ENCODE measurements at places on chromosomes 12 and 14.

GRCh38 chr14:102293781-102294180, 11.2 kb downstream of the MOK start:
- DNase-seq: no peak

DNA sequence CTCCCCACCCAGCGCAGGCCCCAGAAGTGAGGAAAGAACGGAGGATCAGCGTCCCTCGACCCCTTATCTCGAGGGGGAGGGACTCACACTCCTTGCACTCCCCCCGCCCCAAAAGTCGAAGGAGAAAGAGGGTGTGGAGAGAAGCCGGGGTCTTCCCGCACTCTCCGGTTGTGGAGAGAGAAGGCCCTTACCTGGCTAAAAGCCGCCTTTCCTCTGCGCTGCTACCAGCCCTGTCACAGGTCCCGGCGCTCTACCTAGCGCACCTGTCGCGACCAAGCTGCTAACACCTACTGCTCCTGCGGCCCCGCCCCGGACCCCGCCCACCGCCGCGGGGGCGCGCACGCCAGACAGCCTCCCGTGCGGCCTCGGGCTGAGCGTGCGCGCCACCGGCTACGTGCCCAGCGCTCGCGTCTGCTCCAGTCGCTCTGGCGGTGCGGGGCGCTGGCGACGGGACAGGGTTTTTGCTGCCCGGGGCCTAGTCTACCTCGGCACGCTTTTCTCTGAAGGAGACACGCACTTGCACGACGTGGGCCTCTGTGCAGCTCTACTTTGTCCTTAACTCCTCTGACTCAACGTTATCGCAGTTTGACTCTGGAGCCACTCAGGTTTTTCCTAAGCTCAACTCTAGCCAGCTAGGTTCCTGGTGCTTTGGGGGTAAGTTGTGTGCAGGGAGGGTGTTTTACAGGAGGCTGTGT, at the start of gene LIMA1:
LIMA1 (minus strand) TSS at position 292 of the 695 bp plus-strand sequence. CDS start 34,769 bp downstream, outside the sequence.
- DNase-seq: peak; percentile 99

GRCh38 chr12:72010356-72010755, 71.7 kb downstream of the TPH2 start:
- DNase-seq: no peak

GRCh38 chr14:35146711-35147149, 24.4 kb downstream of the PRORP start:
- no peak for DNase-seq

- DNase-seq: no peak
These were observed 62.1 kb upstream of the G2E3 start for GRCh38 chr14:30496852-30497251.

GRCh38 chr14:52318826-52319645, 4.9 kb downstream of the PTGER2 start:
- DNase-seq: no peak

DNA sequence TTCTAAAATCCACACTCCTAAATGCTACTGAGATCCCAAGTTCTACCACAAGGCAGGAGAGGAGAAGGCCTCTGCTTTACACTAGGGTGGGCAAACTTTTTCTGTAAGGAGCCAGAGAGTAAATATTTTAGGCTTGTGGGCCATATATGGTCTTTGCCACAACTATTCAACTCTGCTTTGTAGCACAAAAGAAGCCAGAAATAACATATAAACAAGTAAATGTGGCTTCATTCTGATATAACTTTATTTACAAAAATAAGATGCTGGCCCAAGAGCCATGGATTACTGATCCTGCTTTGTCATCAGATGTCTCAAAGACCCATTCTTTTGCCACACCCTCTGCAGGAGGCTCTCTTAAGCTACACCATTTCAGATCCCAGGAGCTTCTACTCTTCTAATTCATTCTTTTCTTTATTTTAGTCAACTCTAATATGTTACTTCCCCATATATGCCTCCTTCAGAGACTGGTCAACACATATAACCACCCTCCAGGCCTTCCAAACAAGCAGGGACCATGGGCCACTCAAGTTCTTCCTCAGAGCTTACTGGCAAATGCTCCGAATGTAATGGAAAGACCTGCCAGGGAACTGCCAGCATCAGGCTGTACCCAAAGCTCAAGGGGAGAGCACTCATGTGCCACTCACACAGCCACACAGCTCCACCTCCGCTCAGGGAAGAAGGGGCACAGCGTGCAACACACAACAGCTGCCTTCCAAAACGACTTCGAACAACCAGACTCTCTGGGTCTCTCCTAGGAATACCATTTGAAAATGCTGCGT, 15.6 kb downstream of the APPL2 start:
- no peak for DNase-seq

GRCh38 chr14:27015065-27015464, 417.2 kb upstream of the NOVA1 start:
- no peak for DNase-seq

GRCh38 chr14:76829650-76830421, 3.6 kb downstream of the LRRC74A start:
- no peak for DNase-seq

GRCh38 chr14:100076606-100077005, 11.4 kb downstream of the EVL start:
- no peak for DNase-seq

DNA sequence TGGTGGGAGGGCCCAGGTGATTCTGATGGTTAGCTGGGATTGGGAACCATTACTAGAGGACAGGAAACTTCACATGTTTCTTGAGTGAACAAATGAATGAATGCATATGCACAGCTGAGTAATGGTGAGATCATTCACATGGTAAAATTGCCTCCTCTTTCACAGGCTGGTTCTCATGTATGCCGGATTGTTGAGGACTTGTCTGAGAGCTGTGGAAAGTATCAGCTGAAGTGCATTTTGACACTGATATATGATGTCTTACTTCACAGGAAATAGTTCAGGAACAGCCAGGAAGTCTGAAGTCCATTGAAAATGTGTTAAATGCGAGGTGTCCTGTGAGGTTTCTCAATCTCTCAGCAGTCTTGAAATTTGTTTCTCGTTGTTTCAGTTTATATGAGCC, 77.6 kb upstream of the DACT1 start:
- DNase-seq: no peak

DNA sequence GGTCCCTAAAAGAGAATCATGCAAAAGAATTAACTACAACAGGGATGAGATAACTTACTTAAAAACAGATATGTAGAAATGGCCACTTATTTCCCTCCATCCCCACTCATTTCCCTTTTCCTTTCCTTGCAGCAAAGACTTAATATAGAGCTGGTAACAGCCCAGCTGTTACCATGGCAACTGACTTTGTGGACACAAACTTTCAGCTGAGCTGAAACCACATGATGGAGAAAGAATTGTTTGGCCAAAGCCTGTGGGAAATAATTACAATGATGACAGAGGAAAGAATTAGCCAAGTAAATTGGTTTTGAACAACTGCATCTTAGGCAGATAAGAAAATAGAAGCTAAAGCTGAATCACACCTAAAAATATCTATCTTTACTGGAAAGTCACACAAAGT, 364.9 kb downstream of the GALC start:
- DNase-seq: no peak

GRCh38 chr14:94970941-94971730, 186.2 kb downstream of the DICER1 start:
- no peak for DNase-seq

DNA sequence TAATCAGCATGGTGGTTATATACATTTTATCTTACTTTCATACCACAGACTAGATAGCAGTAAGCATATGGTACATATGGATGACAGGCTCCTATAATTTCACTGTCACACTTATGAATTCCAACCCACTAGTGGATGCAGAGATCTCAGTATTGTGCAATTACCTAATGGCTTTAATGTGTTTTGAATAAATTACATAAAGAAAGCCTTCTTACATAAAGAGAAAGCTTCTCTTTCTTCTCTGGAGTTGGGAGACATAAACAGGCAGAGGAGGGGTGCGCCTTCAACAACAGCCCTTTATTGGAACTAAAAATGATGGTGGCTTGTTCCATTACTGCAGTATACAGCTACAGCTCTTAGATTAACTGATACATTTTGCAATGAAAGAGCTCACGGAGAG, 52.6 kb downstream of the SAV1 start:
- no peak for DNase-seq

Measured in D341Med (cell line).